ENCODE measurements at places on chromosomes 1 and 21. TPM values are rescaled to one million over a fixed set of nuclear protein-coding genes. Genes with fewer than 3 reads are reported as not detected.
A peak's percentile ranks its signal among the peaks of the same experiment; 100 is the strongest.

Gene PYHIN1
- total RNA-seq: not detected

DNA sequence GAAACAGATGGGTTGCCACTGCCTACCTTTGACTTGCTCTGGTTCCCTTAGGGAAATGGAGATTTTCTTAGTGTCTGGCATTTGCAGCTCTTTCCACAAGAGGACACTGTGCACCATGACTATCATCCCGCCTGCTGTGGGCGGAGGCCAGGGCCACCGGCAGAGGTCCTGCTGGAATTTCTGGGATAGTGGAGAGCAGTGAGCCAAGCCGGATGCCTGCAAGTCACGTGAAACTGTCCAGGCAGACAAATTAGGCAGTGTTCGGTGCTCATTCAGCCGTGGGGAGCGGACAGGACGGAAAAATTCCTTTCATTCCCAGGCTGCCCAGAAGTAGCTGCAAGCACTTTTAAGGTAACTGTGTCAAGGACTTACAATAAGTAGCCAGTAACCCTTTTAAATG lies 43.4 kb downstream of the IGSF5 start:
- peak; percentile 44 for DNase-seq

DNA sequence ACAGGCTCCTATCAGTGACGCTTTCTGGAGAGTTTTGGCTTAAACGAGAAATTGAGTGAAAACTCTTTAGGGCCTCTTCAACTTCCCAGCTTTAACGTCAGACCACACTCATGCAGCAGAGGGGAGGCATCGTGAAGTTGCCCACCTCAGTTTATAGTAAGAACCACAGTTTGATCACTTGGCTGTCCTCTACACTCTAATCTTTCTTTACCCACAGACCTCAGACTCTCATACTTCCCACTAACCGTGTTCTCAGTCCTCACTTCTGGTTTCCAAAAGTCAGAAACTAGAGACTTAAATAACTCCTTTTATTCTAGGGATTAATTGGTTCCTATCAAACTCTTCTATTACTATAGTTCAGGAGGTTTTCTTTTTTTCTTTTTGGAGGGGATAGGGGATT lies 302.2 kb downstream of the NTNG1 start:
- DNase-seq: no peak

Gene HNRNPU
- total RNA-seq: 402 TPM

- no peak for DNase-seq
Observed at GRCh38 chr21:44377201-44377921, 23.9 kb downstream of the TRPM2 start.

GRCh38 chr1:8525558-8526275 lies 207.8 kb downstream of the SLC45A1 start:
- peak; percentile 91 for DNase-seq

Gene GSTM1
- 5.1 TPM for total RNA-seq

DNA sequence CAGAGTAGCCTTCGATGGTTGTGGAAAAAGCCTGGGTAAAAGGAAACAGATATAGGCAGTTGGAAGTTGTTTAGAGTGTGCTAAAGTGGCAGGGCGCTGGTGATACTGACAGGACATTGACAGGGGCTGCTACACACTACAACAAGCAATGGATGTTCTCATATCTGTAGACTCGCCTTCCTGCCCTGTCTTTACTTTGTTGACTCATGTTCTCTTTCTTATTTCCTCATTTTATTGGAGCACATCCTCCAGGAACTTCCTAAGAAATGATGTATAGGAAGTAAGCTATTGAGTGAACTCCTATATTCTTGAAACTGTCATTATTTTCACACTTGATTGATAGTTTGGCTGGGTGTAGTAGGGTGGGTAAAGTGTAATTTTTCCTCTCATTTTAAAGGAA lies 51.0 kb downstream of the C4BPA start:
- no peak for DNase-seq

DNA sequence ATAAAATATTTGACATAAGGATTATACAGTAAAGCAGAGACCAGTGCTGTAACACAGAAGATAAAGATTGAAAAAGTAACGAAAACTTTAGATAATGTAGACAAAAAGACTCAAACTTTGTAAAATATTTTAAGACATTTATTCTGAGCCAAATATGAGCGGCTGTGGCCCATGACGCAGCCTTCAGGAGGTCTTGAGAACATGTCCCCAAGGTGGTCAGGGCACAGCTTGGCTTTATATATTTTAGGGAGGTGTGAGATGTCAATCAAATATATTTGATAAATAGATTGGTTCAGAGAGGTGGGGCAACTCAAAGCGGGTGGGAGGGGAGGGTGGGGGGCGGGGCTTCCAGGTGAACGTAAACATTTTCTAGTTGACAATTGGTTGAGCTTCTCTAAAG lies 81.2 kb downstream of the WDR4 start:
- no peak for DNase-seq

- no peak for DNase-seq
Observed at GRCh38 chr21:38821248-38821647, 15.5 kb downstream of the ETS2 start.

GRCh38 chr1:51551848-51552296 lies 32.8 kb upstream of the EPS15 start:
- no peak for DNase-seq

Gene LHX4
- total RNA-seq: 0.91 TPM

Gene PPM1J
- 1.00 TPM for total RNA-seq

Gene KCNA10
- not detected for total RNA-seq

DNA sequence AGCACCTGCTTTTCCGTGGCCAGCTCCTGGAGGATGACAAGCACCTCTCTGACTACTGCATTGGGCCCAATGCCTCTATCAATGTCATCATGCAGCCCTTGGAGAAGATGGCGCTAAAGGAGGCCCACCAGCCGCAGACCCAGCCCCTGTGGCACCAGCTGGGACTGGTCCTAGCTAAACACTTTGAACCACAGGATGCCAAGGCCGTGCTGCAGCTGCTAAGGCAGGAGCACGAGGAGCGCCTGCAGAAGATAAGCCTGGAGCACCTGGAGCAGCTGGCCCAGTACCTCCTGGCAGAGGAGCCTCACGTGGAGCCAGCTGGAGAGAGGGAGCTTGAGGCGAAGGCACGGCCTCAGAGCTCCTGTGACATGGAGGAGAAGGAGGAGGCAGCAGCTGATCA lies 413 bp downstream of the UBL4B start:
- DNase-seq: no peak

Gene ZCCHC17
- total RNA-seq: 32.7 TPM

- DNase-seq: no peak
Observed at GRCh38 chr1:86997538-86997937, 83.1 kb downstream of the HS2ST1 start.

Gene FOXJ3
- 60.8 TPM for total RNA-seq

- no peak for DNase-seq
Observed at GRCh38 chr1:221801773-221802516, 60.1 kb upstream of the DUSP10 start.

DNA sequence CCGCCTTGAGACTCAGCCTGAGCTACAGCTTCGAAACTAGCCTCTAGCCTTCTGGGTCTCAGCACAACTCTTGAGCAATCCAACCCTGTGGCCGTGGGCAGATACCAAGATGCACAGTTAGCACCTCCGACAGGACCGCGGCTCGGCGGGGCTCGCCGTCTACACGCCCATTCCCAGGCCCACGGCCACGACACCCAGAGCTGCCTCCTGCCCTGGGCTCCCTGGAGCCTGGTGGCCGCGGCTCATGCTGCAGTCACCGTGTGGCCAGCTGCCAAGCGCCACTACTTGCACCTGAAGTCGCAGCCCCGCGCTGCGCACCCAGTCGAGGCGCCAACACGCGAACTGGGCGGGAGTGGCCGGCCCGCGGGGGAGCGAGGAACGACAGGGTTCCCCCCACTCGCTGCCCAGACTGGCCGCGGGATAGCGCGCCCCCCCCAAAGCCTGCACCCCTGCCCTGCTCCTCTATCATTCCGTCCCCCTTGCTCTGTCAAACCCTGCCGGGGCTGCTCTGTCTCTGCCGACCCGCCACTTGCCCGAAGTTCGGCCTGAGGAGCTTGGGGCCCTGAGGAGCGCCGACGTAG lies 729 bp upstream of the CDCA8 start:
- DNase-seq: no peak

Gene PRDX1
- total RNA-seq: 175 TPM

GRCh38 chr1:89022167-89022959 lies at the start of gene GBP3:
Gene GBP3 (minus strand): TSS chr1:89022866. CDS start chr1:89020721, 2,145 bp downstream.
- DNase-seq: no peak

GRCh38 chr1:11653101-11653860 lies 948 bp downstream of the FBXO2 start:
- DNase-seq: peak; percentile 36

Gene SH3D21
- total RNA-seq: 5.4 TPM

DNA sequence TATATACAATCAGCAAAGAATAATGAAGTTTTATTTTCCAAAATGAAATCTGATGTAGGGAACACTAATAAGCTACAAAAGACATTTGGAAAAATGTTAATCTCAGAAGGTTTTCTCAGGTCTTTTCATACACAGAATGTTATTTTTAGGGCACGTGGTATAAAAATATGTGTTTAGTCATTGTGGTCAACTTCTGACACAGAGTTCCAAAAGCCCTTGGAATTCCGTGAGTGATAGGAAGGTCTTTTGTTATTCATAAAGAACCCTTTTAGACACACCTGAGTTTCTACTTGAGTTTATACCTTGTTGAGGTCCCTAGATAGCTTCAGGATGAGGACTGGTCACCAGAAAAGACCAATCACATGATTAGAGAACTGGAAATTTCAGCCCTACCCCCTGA lies 277.6 kb upstream of the NCAM2 start:
- no peak for DNase-seq

GRCh38 chr1:205918955-205919746 lies 24.1 kb downstream of the SLC26A9 start:
- peak; percentile 71 for DNase-seq

Data from cerebellum (tissue), 4 donors.